ENCODE measurements at places on chromosomes 4 and X.

DNA sequence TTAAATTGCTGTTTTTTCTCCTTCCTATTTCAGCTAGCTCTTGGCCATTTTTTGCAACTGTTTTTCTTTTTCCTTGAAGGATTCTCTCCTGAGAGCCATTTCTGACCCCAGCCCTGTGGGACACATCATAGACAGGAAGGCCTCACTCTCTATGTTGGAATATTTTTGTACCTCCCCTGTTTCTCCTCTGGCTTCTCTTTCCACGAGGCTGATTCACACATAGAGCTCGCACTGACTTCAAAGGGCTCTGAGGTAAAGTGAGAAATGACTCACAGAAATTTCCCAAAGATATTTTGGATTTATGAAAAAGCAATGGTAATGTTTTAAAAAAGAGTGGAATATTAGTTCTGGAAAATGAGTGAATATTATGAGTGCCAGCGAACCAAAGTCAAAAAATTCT is 181.7 kb upstream of the IGFBP7 start:
- no peak for DNase-seq

DNA sequence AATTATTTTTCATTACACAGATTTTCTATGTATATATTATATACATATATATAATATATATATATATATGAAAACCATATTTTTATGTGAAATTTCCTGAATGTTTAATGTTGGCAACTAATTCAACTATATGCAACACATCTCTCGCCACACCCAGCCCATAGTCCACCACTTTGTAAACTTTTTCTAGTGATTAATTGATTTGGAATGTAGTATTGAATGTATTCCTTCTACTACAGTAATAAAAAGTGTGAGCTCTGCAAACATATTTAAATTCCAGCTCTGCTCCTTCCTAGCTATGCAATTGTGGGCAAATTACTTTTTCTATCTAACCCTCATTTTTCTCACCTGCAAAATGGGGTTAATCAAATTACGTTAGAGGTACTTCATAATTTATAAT is 187.8 kb downstream of the TEX11 start:
- no peak for DNase-seq

- no peak for DNase-seq
Observed at GRCh38 chr4:87849612-87850011, 16.8 kb downstream of the MEPE start.

DNA sequence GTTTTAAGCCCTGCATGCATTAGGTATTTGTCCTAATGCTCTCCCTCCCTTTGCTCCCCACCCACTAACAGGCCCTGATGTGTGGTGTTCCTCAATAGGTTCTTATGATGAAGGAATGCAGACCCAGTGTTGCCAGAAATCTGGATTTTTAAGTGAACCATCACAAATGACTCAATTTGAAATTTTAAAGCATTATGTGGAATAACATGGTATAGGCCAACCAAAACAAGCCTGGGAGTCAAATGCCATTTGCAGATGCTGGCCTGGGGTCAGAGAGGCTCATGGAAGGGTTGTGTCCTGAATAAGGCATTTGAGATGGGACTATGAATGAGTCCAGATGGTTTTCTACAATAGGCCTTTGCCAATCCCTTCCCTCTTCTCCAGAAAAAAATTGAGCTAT is 179.6 kb downstream of the SHROOM3 start:
- no peak for DNase-seq

DNA sequence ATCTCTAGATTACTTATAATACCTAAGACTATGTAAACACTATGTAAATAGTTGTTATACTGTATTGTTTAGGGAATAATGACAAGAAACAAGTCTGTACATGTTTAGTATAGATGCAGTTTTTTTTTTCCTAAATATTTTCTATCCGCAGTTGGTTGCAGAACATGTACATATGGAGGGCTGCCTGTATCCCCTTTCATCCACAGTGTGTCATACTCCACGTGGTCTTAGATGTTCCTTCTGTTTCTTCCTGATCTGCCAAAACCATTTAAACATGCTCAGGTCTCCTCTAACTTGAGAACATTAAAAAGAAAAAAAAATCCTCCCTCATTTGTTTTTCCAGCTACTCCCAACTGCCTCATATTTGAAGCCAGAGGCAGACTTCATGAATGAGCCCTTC is 14.0 kb downstream of the OCIAD1 start:
- DNase-seq: no peak

GRCh38 chrX:38318606-38319005 is 8.7 kb downstream of the RPGR start:
- DNase-seq: no peak

- no peak for DNase-seq
Observed at GRCh38 chr4:122334828-122335227, 44.0 kb upstream of the ADAD1 start.

DNA sequence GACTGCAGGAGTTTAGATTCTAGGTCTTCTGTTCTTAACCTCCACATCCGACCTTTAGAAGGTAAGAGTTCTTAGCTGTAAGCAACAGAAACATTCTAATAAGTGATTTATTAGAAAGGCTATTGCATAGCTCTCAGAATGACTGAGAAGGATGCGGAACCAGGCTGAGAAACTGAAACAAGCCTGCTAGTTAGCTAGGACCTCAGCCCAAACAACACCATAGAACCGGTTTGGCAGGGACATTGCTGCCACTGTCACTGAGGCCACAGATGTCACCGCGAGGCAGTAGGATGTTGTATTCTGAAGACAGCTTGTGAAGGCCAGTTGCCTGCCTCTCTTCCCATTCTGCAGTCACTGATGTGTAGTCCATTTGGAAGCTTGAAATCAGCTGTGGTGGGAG is 160.0 kb upstream of the ARX start:
- no peak for DNase-seq

- no peak for DNase-seq
Observed at GRCh38 chrX:41445781-41446358, 1.3 kb upstream of the NYX start.

- DNase-seq: no peak
Observed at GRCh38 chr4:10981096-10981495, 296.5 kb upstream of the CLNK start.

DNA sequence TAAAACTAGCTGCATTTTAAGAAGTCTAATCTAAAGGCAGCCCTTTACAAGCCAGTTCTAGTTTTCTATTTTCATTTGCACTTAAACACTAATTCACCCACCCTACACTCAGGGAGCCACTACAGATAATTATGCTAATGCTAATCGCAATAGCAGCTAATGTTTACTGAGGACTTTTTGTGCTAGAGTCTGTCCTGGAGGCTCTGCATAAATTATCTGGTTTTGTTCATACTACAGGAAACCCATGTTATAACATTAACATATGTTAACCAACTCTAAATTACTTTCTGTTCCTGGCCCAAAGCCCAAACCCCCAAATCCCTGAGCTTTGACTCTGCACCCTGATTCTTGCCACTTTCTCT is 480 bp upstream of the RADX start:
- DNase-seq: peak; percentile 34

DNA sequence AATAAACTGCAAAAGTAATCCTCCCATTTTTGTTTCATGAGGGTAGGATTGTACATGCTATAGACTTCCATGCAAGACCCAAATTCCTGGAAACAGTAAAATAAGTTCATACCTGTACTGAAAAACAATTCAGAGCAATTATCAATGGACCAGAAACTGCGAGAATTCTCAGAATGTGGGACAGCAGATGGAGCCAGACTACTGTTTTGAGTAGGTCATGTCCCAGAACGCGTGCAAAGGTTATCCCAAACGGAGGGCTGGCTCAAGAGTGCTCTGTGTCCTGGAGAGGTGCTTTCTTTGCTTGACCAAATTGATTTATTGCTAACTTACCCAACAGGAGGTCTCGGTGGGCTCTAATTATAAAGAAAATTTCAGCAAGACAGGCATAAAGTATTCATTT is 1.7 kb upstream of the MAGEH1 start:
- DNase-seq: no peak

GRCh38 chr4:175308236-175308635 is 390.1 kb downstream of the ADAM29 start:
- DNase-seq: no peak

GRCh38 chrX:22742174-22742573 is 257.6 kb upstream of the DDX53 start:
- DNase-seq: no peak

- peak; percentile 64 for DNase-seq
Observed at GRCh38 chrX:103918050-103918449, 44.4 kb upstream of the TMSB15B start.

DNA sequence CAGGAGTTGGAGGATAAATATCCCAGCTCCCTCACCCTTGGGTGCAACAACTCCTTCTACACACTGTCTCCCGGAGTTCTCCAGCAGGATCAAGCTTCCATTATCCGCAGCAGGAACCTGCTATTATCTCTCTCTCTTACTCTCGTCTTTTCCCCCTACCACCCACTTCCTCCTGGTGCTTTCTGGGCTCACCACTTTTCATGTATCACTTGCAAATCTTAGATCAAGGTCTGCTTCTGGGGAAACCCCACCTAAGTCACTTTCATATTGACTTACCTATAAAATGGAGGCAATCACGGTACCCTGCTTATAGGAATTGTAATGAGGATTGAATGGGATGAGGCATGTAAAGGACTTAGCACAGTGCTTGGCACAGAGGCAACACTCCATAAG is 589.5 kb downstream of the BCOR start:
- no peak for DNase-seq

GRCh38 chrX:46645614-46646013 is 72.0 kb downstream of the CHST7 start:
- DNase-seq: no peak
